ENCODE measurements at places on chromosomes 4 and X.

DNA sequence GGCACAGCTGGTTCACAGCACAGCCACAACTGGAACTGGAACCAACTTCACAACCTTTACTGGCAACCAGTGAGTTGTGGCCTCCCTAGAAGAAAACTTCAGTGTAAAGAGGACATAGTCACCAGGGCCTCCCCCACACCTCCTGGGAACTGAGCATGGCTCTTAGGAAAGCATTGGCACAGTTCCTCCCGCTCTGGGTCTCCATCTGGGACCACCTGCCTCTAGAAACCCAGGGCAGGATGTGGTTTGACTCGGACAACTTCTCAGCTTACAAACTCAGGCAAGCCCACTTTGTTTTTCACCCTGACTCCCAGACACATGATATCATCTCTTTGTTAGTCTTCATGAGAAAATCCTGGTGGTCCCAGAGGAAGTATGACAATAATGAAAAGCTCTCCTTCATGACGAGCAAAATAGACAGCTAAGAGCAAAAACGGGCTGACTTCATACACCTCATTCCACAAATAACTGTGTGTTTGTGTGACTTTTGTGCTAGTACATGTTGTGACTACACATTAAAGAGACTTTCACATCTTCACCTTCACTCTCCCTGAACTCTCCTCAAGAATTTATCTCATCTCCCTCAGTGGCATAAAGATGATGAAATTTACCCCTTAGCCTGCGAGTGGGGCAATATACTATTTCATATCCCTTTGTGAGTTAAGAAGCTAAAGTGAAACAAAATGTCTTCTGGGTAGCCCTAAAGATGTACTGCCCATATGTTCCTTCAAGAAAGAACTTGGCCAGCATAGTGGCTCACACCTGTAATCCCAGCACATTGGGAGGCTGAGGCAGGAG is 75.4 kb downstream of the SH3KBP1 start:
- DNase-seq = no peak

DNA sequence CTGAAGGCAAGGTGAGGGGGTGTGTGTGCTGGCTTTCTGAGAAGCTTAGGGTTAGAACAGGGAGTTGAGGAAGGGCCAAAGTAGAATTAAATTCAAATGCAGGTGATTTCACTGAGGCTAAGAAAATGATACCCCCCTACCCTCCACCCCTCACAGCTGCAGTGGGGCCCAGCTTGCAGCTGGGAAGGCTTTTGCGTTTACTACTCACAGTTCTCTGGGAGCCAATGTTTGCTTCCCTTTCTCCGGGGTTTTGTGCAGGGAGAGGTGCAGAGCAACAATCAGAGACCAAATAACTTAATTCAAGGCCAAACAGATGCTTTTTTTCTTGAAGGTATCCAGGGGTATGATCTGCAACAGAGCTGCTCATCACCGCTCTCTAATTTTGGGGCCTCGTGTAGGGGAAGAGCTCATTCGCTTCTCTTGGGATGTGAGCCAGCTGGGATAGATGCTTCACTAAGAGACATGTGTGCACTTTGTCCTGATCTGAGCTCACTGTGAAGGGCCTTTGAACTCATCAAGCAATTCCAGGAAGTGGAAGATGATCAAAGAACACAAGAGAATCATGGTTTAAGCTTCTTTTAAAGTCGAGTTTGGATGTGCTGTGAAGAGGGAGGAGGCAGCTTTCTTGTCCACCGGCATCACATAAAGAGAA is 122.7 kb upstream of the C1GALT1C1 start:
- DNase-seq = no peak

DNA sequence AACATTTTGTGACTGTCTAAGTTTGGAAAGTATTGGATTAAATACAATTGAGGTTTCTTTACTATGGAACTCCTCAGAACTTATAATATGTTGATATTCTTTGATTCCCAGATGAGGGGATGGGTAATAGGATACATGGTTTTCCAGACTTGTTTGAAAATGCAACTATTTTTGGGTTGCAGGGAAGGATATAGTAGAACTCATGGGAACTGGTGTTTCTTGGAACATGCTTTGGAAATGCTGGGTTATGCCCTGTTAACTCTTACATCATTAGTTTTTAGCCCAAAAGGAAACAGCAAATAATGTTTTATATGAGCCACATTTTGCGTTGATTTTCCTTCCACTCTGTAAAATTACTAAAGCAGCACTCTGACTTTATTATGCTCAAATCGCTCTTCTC is 41.9 kb downstream of the HPF1 start:
- no peak for DNase-seq

GRCh38 chr4:64617800-64618199 is 208.6 kb upstream of the TECRL start:
- no peak for DNase-seq

DNA sequence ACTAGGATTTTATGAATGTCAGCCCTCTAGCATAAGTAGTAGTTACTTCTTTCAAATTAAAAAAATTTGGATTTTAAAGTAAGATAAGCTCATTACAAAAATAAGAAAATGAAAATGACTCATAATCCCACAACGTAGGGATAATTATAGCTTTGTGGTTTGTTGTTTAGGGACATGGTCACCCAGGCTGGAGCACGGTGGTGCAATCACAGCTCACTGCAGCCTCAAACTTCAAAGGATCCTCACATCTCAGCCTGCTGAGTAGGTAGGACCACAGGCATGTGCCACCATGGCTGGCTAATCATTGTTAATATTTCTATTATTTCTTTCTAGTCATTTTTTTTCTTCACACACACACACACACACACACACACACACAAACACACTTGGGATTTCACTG is 57.6 kb downstream of the PLAC1 start:
- no peak for DNase-seq

DNA sequence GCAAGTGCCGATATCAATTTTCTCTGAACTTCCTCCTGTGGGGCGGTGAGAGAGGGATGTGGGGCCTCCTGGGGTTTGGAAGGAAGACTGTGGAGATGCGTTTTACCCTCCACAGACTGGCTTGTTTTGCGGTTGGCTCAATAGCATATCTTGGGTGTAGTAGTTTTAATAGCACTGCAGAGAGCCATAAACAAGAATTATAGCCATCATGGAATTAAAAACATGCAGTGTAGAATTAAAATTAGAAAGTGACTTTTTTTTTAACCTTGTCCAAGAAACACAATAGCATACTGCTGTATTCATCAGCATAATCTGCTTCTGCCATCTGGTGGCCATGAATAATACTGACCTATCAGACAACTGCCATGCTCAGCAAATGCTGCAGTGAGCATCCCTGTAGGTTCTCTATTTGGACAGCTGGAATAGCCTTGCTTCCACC is 47.3 kb upstream of the SCML1 start:
- no peak for DNase-seq

GRCh38 chr4:100168521-100168920 is 21.7 kb downstream of the DDIT4L start:
- no peak for DNase-seq

- no peak for DNase-seq
Observed at GRCh38 chr4:168833881-168834280, 176.2 kb downstream of the CBR4 start.

DNA sequence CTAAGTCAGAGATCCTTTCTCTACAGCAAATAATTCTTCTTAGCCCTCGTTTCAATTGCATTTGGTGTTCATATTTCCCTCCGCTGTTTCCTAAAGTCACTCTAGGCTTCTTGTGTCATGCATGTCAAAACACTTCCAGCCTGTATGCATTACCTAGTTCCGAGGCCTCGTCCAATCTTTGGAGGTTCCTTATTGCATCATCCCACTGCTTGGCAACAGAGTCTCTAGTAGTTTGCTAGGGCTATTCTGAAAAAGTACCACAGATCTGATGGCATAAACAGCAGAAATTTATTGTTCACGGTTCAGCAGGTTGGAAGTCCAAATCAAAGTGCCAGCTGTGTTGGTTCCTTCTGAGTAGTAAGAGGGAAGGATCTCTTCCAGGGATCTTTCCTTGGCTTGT is 5.9 kb downstream of the H2BW2 start:
- DNase-seq = no peak

- DNase-seq = no peak
Observed at GRCh38 chrX:54921427-54922021, 900 bp downstream of the TRO start.

- no peak for DNase-seq
Observed at GRCh38 chr4:144357975-144358374, 217.5 kb upstream of the GYPA start.

DNA sequence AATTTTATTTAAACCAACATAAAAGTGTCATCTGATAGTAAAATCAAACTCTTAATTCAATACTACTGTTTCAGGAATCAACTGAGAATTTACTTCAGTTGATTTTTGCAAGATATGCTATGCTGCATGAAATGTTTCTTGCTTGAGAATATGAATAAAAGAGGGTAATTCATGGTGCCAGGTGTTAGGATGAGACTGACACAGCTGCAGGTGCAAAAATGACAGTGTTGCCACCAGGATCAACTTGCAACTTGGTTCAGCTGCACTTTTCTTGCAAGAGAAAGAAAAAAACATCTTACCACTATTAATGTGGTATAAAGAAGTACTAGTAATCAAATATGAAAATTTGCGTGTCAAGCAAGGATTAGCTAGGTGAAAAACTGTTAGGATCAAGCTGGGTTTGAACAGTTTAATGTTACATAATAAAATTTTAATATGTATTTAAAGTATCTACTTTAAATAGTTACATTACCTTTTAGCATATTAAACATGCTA is 49.7 kb downstream of the CHIC2 start:
- no peak for DNase-seq

- no peak for DNase-seq
Observed at GRCh38 chr4:21571100-21571499, 377.5 kb downstream of the KCNIP4 start.

GRCh38 chr4:163611182-163611581 is 116.7 kb downstream of the TMA16 start:
- DNase-seq = no peak

- no peak for DNase-seq
Observed at GRCh38 chr4:165381821-165382373, 3.1 kb downstream of the CPE start.

- no peak for DNase-seq
Observed at GRCh38 chr4:140242357-140243277, 88.6 kb upstream of the MAML3 start.

DNA sequence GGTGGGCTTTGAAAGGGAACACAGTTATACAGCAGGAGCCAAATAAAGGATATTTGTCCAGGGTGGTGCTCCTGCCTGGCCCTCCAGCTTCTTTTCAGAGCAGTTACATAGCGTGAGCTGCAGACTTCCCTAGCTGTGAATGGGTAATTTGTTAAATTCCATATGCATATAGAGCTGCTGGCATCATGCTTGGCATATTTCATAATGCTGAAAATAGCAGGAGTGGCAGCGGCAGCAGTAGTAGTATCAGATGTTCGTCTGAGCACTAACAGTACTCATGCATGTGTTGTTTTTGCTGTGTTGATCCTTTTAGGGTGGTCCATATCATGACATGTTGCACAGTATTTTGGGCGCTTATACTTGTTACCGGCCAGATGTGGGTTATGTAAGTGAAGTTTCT is 33.6 kb upstream of the TADA2B start:
- DNase-seq = no peak

DNA sequence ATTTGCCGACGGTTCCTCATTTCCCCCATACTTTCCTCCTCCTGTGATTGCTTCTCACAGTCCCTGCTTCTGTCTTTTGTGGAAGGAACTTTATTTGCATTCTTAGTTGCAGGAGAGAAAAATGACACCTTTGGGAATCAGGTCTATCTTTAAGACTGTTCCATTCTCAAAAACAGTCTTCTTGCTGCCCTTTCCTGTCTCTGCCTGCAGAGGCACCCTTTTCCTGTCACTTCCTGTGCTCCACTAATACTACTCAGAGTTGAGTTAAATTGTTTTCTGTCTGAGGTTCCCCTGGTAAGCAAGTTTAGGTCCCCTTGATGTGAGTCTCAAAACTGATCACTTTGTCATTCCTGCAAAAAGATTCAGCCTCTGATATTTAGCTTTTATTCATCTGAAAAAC is 208.8 kb upstream of the CLNK start:
- no peak for DNase-seq

DNA sequence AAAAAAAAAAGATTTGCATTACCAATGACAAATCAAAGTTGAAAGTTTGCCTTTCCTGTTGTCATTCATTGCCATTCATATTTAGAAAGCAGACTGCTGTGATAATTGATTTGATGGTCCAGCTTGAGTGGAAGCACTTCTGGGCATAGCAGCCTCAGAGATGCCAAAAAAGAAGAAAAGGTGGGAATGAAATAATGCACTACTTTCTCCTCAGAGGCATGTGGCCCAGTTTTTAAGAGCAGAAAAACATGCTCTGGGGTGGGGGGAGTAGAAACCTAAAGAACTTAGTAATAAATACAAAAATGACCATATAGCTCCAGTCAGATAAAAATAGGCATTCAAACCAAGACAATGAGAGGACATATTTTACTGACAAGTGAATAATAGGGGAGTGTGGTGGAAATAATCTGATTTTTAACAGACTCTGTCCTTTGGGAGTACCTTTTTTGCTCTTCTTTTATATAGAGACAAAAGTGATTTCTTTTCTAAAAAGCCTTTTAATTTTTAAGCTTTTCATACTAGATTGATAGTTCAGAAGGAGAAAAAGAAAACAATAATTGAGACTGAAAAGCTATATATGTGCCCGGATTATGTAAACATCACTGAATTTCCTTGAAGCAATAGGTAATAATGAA is 599.1 kb downstream of the RPA4 start:
- DNase-seq = no peak

DNA sequence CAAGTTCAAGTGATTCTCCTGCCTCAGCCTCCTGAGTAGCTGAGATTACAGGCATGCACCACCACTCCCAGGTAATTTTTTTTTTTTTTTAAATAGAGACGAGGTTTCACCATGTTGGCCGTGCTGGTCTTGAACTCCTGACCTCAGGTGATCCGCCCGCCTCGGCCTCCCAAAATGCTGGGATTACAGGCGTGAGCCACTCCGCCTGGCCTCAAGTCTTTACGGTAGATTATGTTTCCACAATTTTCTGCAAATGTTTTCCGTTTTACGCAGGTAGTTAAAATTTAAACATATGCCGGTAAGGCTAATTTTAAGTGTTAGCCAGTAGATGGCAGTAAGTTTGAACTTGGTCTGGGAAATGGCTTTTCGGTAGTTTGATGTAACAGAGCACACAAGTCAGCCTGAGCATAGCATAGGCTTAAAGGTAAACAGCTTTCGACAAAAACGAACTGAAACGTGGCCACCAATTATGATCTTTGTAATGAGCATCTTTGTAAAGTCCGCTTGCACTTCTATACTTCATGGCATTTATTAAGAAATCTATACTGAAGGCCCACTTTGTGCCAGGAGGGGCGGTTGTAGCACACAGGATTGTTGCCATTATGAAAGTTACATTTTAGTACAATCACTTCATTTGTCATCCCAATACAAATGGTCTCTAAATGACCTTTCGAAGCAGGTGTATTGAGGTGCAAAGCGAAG is 31.1 kb downstream of the CCKAR start:
- DNase-seq = peak; percentile 25

GRCh38 chrX:40314070-40314469 is 216.3 kb upstream of the BCOR start:
- no peak for DNase-seq

- DNase-seq = peak; percentile 34
Observed at GRCh38 chr4:184294606-184295133, 77.0 kb upstream of the ENPP6 start.
